ENCODE measurements at places on chromosomes 3 and 15.

- DNase-seq: no peak
Measured at GRCh38 chr3:8223766-8224165, 277.9 kb upstream of the LMCD1 start.

- DNase-seq: no peak
Measured at GRCh38 chr15:91711384-91712033, 142.0 kb upstream of the SLCO3A1 start.

GRCh38 chr3:16374047-16374934 is 109.3 kb downstream of the OXNAD1 start:
- no peak for DNase-seq

- DNase-seq: no peak
Measured at GRCh38 chr3:187720337-187720670, 17.9 kb upstream of the RTP2 start.

DNA sequence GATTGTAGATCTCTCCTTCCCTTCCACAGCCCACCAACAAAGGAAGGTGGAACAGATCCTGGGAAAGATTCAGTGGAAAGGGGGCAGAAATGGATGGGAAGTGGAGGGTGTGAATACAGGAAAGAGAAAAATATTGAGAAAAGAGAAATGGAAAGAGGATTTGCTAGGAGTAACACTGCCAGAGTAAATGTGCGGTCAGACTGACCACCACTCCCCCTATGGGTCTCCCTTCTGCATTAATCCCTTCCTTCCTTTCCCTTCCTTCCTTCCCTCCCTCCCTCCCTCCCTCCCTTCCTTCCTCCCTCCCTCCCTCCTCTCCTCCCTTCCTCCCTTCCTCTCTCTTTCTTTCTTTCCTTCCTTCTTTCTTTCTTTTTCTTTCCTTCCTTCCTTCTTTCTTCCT is 12.0 kb upstream of the COMMD2 start:
- no peak for DNase-seq

GRCh38 chr15:46301291-46301690 is 666.5 kb downstream of the SQOR start:
- DNase-seq: no peak
